ENCODE measurements at places on chromosomes 3 and 15. TPM values are rescaled to one million over a fixed set of nuclear protein-coding genes. Genes with fewer than 3 reads are reported as not detected.

DPPA2 gene
- not detected for total RNA-seq

- H3K4me1 ChIP-seq: peaks cover 3% of the 10 kb centered on the region
- H3K4me3 ChIP-seq: no peak overlapping the region
- no peaks in the 10 kb centered on the region for H3K36me3 ChIP-seq
- DNase-seq: no peak
Measured at GRCh38 chr3:132290833-132291232, 26.4 kb upstream of the ACP3 start.

DNA sequence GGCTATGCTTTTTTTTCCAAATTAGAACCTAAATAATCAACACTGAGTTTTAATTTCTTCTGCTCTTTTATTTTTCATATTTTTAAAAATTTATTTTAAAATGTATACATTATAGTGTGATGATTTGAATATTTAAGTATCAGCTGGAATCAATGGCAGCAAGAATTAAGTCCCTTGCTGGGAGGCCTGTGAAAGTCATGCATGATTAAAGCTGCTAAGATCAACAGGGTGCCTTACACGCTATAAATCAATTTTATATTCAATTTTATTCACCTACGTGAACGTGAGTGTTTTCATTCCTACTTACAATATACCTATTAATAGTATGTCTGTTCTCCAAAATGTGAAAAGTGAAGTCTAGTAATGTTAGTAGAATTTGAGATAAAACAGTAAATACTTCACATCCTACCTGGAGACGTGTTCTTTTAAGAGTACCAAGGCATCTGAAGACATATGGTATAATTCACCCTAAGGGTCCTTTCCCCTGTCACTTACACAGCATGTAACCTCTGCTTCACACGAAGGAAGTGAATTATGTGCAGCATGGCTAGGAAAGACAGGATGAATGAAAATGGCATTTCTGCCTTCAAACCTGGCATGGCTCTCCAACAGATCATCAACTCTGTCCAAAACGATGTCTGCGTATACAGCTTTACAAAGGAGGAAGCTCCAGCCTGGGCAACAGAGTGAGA, 640.4 kb upstream of the ROBO1 start:
- no peak overlapping the region for H3K4me3 ChIP-seq
- no peak overlapping the region for H3K27ac ChIP-seq
- H3K27me3 ChIP-seq: no peaks in the 10 kb centered on the region
- no peaks in the 10 kb centered on the region for H3K36me3 ChIP-seq
- no peak for DNase-seq

- H3K36me3 ChIP-seq: no peaks in the 10 kb centered on the region
- DNase-seq: no peak
- H3K27me3 ChIP-seq: no peaks in the 10 kb centered on the region
- peak overlapping the region; percentile 50 for H3K4me3 ChIP-seq
Measured at GRCh38 chr3:196987022-196987421, 18.4 kb upstream of the PIGZ start.

- no peak overlapping the region for H3K4me3 ChIP-seq
- H3K27ac ChIP-seq: no peak overlapping the region
- H3K4me1 ChIP-seq: no peaks in the 10 kb centered on the region
- H3K36me3 ChIP-seq: no peaks in the 10 kb centered on the region
- H3K27me3 ChIP-seq: peaks cover 20% of the 10 kb centered on the region
Measured at GRCh38 chr15:82681371-82681770, 28.3 kb downstream of the AP3B2 start.

DNA sequence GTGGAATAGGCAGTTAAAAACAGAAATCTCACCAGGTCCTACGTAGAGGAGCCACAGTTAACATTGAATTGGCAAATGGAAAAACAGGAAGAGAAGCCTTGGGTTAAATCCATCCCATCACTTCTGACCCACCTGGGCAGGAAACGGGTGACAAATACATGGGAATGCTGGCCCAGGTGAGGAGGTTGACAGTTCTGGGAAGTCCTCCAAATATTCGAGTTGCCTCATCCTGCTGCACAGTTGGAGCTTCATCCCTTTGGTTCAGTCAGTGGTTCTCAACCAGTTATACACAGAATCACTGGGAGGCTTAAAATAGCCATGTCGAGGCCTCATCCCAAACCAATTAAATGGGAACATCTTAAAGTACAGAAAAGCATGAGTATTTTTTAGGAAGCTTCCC, 5.3 kb downstream of the MYZAP start:
- H3K27ac ChIP-seq: no peak overlapping the region
- H3K4me3 ChIP-seq: no peak overlapping the region
- DNase-seq: no peak

- no peaks in the 10 kb centered on the region for H3K27me3 ChIP-seq
- no peak overlapping the region for H3K4me3 ChIP-seq
- no peaks in the 10 kb centered on the region for H3K36me3 ChIP-seq
- H3K27ac ChIP-seq: no peak overlapping the region
- DNase-seq: no peak
Measured at GRCh38 chr3:5264093-5264600, 76.6 kb downstream of the EDEM1 start.

DNA sequence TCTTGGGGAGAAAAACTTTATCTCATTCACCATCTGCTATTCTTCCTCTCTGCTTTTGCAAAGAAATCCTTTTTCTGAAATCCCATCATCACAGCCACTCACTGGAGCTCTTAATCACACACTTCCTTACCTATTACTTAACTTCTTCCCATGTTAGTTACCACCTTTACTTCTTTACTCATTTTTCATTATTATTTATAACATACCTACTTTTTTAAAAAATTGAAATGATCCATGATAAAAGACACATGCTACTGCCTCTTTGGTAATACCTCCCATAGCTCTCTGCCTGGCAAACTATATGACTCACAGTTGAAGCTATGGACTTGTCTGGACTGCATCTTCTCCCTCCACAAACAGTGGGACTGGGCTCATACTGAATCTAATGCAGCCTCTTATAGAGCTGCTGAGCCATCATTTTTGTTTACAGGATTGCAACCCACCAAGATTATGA, 150.3 kb downstream of the TNIK start:
- no peaks in the 10 kb centered on the region for H3K27me3 ChIP-seq
- H3K4me3 ChIP-seq: no peak overlapping the region
- DNase-seq: no peak
- no peak overlapping the region for H3K27ac ChIP-seq
- no peaks in the 10 kb centered on the region for H3K36me3 ChIP-seq

All from HepG2 (cell line).